ENCODE measurements at places on chromosomes 4 and X.

DNA sequence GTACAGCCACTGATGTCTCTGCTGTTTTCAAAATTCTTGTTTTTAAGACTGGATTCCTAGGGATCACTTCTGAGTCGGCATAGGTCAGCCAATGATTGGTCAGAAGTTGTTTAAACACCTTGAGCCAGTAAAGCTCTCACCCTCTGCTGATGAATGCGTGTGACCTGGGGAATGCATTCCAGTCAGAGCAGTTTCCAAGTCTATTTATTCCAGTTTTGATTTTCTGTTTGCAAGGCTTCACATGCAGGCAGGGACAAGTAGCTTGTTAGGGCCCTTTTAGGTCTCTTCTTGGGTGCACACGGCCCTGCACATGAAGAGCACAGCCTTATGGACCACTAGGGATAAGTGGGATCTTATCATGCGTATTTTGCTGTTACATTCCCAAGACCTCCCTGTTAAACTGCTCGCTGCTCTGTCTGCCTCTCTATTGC, 47.0 kb downstream of the KLHL15 start:
- no peaks in the 10 kb centered on the region for H3K27me3 ChIP-seq
- ATAC-seq, result no peak
- no peaks in the 10 kb centered on the region for H3K4me1 ChIP-seq
- H3K27ac ChIP-seq, result no peak overlapping the region
- H3K36me3 ChIP-seq, result peaks cover 29% of the 10 kb centered on the region

- no peaks in the 10 kb centered on the region for H3K27me3 ChIP-seq
- H3K27ac ChIP-seq, result peak overlapping the region; percentile 93
- peak; percentile 26 for ATAC-seq
These were observed 21.0 kb downstream of the JAKMIP1 start for GRCh38 chr4:6179362-6179761.

- peaks cover 12% of the 10 kb centered on the region for H3K4me1 ChIP-seq
- H3K27ac ChIP-seq, result no peak overlapping the region
- H3K27me3 ChIP-seq, result peaks cover 11% of the 10 kb centered on the region
- peak overlapping the region; percentile 61 for H3K4me3 ChIP-seq
These were observed 186.0 kb downstream of the CRLF2 start for GRCh38 chrX:1026263-1027015.

DNA sequence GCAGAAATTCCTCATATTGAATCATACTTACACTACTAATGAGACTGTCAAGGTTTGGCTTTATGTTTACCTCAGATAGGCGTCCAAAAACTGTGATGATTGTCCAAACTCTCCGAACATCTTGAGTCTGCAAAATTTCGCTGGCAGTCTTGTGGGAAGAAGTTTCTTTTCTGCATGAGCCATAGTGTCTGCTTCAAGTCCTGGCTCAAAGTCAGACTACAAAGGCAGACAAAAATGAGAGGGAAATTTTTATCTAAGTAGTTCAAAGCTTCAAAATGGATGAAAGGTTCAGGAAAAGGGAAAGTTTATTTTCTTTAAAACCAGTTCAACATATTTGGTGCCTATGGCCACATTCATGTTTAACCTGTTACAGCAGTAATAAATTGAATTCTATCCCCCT, 40.7 kb downstream of the PALLD start:
- no peak overlapping the region for H3K4me3 ChIP-seq
- peaks cover 12% of the 10 kb centered on the region for H3K27me3 ChIP-seq
- no peaks in the 10 kb centered on the region for H3K36me3 ChIP-seq
- H3K27ac ChIP-seq, result no peak overlapping the region
- no peak for ATAC-seq

DNA sequence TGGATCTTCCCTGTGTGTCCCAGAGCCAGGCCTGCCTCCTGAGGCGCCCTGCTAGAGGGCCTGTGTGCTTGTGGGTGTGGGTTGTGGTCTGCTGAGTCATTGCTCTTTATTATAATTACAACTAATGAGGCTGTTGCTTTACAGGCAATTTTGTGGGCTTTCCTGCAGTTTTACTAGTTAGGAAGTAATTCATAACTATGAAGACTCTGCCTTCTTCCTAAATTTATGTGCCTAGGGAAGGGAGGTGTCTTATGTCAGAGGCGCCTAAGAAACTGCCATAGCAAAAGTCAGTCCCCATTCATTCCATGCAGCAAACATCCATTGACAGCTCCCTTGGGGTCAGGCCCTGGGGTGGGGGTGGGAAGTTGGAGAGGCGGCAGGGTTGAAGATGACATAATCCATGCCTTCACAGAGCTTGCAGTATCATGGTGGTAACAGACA, 359.2 kb downstream of the IDS start:
- no peak overlapping the region for H3K27ac ChIP-seq
- H3K27me3 ChIP-seq, result no peaks in the 10 kb centered on the region
- H3K4me1 ChIP-seq, result no peaks in the 10 kb centered on the region
- H3K4me3 ChIP-seq, result no peak overlapping the region
- no peaks in the 10 kb centered on the region for H3K36me3 ChIP-seq

DNA sequence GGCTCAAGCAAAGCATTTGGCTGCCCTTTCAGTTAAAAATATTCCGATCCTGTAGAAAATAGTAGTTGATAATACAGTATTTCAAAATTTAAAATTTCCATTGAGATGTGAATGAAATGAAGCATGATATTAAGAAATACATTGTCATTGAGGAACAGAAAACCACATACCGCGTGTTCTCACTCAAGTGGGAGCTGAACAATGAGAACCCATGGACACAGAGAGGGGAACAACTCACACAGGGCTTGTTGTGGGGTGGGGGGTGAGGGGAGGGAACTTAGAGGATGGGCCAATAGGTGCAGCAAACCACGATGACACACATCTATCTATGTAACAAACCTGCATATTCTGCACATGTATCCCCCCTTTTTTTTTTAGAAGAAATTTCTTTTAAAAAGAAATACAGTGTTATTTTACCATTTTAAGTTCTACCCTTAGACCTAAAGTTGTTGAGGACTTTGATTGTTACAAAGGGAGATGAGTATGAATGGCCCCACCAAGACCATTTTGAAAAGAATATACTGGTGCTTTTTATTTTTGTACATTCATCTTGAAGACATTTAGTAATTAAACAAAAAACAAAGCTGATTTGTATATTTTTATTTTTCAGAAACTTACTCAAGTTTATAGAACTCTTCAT, 52.0 kb upstream of the IL13RA1 start:
- H3K4me3 ChIP-seq, result no peak overlapping the region
- peaks cover 89% of the 10 kb centered on the region for H3K36me3 ChIP-seq
- no peak for ATAC-seq
- H3K27me3 ChIP-seq, result no peaks in the 10 kb centered on the region

DNA sequence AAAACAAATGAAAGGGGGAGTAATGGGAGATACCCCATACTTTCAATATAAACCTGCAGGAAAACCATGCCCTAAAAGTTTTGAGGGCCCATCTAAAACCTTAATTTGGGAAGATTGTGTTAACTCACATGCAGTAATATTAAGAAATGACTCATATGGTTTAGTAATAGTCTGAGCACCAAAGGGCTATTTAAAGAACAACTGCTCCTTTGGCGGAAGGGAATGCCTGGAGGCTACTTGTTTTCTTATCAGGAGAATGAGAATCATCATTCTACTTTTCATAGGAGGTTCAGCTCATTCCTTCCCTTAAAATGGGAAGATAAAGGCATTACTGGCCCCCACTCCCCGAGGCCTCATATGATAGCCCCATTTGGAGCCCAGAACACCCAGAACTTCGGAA, 47.6 kb downstream of the SPIN3 start:
- no peaks in the 10 kb centered on the region for H3K4me1 ChIP-seq
- H3K36me3 ChIP-seq, result no peaks in the 10 kb centered on the region
- ATAC-seq, result no peak
- no peak overlapping the region for H3K4me3 ChIP-seq

GRCh38 chr4:8545439-8545765, 34.8 kb upstream of the GPR78 start:
- no peaks in the 10 kb centered on the region for H3K36me3 ChIP-seq
- H3K27ac ChIP-seq, result no peak overlapping the region
- H3K4me1 ChIP-seq, result no peaks in the 10 kb centered on the region
- H3K4me3 ChIP-seq, result no peak overlapping the region
- no peaks in the 10 kb centered on the region for H3K27me3 ChIP-seq

DNA sequence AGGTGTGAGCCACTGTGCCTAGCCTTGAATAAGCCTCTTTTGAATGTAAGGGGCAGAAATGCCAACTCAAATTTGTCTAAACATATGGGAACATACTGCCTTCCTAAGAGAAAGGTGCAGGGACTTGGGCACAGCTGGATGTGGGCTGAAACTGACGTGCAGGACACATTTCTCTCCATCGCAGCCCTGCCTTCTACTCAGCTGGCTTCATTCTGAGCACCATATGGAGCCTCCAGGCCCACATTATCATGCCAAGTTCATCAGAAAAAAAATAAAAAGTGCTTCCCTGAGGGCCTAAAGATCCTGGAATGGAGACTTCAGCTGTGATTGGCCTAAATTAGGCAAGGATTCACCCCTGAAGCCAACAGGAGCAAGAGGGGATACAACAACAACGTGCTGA, 386.2 kb downstream of the RAB28 start:
- H3K36me3 ChIP-seq, result no peaks in the 10 kb centered on the region
- no peak for ATAC-seq
- H3K27me3 ChIP-seq, result no peaks in the 10 kb centered on the region
- H3K27ac ChIP-seq, result no peak overlapping the region
